ENCODE measurements at places on chromosomes 1 and 21.

DNA sequence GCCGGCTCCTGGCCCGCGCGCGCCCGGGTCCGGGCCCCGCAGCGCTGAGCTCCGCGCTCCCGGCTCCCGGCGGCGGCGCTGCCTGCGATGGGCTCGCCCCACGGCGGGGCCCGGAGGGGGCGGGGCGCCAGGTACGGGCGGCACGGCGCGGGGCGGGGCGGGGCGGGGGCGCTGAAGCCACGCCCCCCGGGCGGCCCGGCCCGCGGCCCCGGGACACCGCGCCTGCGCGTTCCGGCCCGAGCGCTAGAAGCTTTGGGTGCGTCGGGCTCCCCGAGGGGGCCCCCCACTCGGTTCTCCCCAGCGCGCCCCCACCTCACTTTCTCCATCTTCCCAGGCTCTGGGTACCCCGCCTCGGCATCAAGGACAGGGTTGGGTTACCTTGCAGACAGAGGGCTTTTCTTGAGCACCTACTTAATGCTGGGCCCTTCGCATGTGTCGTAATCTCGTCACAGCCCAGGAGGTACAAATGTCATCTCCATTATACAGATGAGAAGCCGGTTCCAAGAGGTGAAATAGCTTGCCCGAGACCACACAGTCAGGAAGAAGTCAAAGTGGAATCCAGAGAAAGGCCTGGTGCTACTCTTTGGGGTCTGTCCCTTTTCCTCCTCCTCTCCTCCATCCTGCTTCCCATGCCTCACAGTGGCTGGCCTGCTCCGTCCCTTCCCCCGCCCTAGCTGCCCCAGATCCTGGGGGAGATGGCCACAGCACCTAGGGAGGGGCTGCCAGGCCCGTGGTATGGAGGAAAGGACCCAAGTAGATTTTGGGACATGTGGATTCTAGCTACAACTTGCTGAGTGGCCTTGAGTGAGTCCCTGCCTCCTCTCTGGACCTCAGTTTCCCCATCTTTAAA, 46.5 kb downstream of the RAP1GAP start:
- no peak for DNase-seq

- no peak for DNase-seq
Measured at GRCh38 chr1:92708368-92708950, 76.4 kb downstream of the EVI5 start.

- DNase-seq, result no peak
Measured at GRCh38 chr1:226589008-226589733, 40.6 kb downstream of the STUM start.

- no peak for DNase-seq
Measured at GRCh38 chr21:31473685-31474345, 129.8 kb upstream of the TIAM1 start.

DNA sequence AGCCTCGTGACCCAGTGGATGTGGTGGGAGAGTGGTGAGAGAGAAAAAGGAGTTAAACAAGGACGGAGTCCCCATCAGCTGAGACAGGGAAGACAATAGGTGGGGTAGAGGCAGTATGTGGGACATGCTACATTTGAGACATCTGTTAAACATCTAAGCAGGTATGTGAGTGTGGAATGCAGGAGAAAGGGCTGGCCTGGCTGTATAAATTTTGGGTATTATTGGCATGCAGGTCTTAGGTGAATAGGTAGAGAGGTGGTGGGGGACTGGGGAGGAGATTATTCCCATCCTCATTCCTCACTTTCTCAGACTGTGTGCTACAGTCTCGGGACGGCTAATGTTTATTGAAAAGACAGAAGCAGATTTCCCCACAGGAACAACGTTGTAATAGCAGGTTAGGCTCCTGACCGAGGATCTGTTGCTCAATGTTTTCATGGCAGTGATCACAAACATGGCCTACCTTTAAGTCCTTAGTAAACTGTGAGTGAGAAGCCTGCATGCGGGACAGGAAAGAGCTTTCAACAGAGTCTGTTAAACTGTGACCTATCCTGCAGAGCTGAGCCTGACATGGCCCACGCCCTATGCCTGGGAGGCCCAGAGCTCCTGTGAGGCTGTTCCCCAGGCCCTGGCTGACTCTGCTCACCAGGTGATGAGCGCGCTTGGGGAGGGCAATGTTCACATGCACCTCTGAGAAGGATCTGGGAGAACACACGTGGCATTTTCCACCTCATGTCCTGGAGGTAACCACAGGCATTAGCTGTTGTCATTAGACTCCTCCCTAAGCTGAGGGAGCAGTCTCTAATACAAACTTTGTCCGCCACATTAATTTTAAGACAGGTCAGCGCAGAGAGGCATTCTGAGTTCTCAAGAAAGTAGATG, 16.5 kb downstream of the VSIG8 start:
- DNase-seq, result no peak

GRCh38 chr1:42336978-42337377, 1.9 kb upstream of the FOXJ3 start:
- no peak for DNase-seq

DNA sequence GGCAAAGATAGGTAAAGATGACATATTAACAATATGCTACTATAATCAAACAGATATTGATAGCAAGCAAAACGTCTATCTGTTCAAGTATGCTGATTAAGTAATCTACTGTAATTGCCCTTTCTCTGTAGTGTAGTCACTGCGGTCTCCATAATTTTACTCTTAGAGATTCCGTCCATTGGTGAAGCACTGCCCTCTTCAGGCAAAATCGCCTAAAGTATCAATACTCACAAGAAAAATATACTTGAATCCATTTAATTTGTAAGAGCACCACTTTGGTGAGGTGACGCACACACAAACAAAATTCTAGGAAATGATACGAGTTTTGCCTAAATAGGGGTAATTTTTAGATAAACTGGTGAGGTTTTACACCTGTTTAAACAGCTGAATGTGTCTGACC, 434.6 kb upstream of the CHRM3 start:
- peak; percentile 63 for DNase-seq

DNA sequence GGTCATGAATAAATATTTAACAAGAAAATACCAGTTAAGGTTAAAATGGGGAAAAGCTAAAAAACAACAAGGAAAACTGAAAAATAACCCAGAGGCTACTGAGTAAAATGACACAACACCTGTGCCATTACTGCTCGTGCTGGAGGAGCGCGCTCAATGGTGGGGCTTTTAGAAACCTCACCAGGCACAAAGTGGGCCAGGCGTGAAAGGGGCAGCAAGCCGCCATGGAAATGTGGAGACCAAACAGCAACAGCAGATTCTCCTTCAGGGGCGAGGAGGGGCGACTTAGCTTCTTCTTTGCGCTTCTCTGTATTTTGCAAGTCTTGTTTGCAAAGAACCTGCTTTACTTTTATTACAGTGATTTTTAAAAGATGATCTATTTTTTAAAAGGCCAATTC, 18.9 kb upstream of the SPATC1L start:
- DNase-seq, result no peak

GRCh38 chr1:88773540-88774150, 89.6 kb downstream of the PKN2 start:
- no peak for DNase-seq

GRCh38 chr21:33945652-33946270, 30.2 kb upstream of the ATP5PO start:
- DNase-seq, result no peak

DNA sequence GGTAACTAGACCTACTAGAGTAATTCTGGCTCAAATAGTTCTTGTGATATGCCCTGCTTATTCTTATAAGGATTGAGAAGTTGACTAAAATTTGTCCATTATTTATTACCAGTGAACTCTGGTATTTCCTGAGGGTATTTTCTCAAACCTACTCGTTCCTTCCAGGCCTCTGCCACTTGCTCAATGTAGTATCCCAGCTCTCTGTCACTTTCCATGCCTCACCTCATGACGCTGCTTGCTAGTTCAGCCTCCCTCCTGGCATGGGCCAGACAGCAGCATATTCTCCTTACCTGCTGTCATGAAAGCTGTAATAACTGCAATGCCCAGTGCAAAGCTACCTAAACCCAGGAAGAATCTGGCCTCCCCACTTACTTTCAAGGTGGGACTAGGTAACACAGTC, 602.9 kb upstream of the ADAMTS5 start:
- no peak for DNase-seq

GRCh38 chr1:201591981-201592380, 53.1 kb downstream of the NAV1 start:
- DNase-seq, result no peak

- no peak for DNase-seq
Measured at GRCh38 chr1:55786396-55786795, 571.2 kb upstream of the USP24 start.

- no peak for DNase-seq
Measured at GRCh38 chr21:36835383-36835795, 131.1 kb downstream of the HLCS start.

DNA sequence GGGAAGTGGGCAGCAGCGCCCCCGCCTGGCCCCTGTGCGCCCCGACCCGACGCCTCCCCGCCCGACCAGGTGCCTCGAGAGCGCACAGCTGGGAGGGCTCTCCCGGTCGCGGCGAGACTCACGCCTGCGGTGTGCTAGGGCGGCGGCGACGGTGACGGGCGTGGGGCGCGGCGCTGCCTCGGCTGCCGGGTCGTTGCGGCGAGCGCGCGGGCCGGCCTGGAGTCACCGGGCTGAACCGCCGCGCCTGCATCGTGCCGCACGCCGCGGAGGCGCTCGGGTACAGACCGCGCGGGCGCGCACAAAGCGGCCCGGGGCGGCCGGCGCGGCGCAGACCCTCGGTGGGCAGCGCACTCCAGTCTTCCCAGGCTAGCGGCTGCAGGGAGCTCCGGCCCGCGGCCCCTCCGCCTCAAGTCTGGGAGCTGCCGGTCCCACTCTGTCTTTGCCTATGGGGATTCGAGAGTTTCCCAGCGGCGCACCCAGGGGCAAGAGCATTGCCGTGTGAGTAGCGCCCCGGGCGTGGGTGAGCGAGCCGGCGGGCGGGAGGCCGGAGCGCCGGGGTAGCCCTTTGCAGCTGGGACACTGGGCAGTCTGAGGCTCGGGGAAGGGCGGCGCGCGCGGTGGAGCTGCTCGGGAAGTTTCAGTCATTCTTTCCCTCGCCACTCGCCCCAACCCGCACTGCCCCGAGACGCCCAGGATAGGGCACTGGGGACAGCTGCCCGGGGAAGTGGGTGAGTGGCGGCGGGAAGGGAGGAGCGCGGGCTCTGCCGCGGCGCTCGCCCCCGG, at the start of gene SLC35F3:
SLC35F3 (plus strand) TSS at position 44 of the 783 bp plus-strand sequence.
- no peak for DNase-seq

GRCh38 chr1:30378003-30378596, 345.3 kb downstream of the MATN1 start:
- no peak for DNase-seq

GRCh38 chr1:169692756-169693460, 18.5 kb downstream of the SELL start:
- peak; percentile 29 for DNase-seq

GRCh38 chr1:147924813-147925212, 3.4 kb upstream of the GPR89B start:
- DNase-seq, result no peak

GRCh38 chr1:184388319-184388889, 1.6 kb downstream of the C1orf21 start:
- no peak for DNase-seq

- no peak for DNase-seq
Measured at GRCh38 chr1:97895278-97895677, 25.6 kb downstream of the DPYD start.

DNA sequence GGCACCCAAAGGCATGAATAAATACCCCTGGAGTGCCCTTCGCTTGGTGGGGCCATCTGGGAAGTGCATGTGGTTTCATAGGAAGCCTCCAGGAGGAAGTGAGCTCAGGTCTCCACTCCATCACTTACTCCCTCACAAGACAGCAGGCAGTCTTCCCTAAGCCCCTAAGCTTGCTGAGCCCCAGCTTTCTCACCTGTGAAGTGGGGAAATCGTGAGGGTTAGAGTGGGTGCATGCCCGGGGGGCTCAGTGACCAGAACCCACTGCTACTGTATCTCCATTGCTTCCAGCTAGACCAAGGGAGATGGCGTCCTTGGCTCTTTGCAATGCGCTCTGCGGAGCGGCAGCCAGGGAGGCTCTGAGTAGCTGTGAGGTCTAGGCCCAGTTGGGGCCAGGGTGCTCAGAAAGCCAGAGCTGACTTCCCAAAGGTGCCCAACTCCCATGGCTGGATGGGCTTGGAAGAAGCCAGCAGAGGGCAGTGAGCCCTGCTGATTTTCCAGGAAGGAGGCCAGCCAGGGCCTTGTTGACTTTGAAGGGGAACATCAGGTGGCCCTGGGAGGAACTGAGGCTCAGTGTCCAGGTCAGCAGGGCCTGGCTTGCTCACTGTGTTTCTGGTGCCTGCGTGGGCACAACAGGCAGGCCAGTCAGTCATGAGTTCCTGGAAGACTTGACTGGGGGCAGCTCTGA, 27.3 kb downstream of the CDCP2 start:
- no peak for DNase-seq

- no peak for DNase-seq
Measured at GRCh38 chr21:35420656-35421055, 371.6 kb upstream of the RUNX1 start.

GRCh38 chr1:150796374-150796773, 11.7 kb downstream of the CTSK start:
- no peak for DNase-seq

DNA sequence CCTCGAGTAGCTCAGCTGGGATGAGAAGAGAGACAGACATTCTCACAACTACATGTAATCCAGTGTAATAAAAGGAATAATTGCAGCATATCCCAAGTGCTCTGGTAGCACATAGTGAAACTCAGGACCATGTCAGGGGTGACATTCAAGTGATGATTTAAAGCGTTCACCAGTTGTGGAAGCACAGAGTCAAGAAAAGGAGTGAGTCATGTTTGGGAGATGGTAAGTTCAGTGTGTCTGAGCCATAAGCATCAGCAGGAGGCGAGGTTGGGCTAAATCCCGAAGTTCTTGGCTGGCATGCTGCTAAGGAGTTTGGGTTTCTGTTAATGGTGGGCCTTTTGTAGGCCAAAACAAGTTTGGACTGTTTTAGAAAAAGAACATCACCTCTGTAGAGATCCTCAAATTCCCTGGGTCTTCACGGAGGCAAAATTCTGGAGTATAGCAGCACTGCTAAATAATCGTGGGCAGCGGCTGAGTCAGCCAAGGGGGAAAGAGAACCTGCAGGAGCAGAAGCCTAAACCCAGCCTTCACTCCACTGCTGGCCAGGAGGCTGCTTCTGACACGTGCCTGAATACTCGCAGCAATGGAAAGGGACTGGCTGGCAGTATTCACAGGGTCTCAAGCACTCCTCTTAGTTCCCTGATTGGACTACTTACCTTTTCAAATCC, 7.2 kb upstream of the NHLH1 start:
- DNase-seq, result no peak

DNA sequence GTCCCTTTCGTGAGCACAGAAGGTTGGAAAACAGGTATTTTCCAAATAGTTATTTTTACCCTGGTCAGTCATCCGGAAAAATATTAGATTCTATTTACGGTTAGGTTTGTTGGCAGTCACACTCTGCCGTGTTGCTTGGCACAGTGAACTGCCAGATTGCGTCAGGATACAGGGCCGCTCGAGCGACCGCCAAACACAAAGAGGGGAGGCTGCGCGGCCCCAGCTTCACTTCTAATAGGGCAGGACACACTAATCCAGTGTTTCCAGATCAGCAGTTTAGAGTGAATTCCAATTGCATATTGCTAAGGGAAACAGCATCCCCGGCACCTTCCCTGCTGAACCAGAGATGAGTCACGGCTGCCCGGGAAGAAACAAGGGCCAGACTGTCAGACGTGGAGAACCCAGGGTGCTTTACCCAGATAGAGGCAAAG, 22.9 kb downstream of the UMODL1 start:
- DNase-seq, result no peak
